ENCODE measurements at places on chromosomes 12 and 14. TPM values are rescaled to one million over a fixed set of nuclear protein-coding genes. Genes with fewer than 3 reads are reported as not detected.

- no peak for DNase-seq
These were observed 21.4 kb downstream of the ABCB9 start for GRCh38 chr12:122944605-122945592.

- DNase-seq: no peak
These were observed 81.0 kb upstream of the SCAF11 start for GRCh38 chr12:46071335-46071734.

GRCh38 chr12:39405580-39405979, 37.3 kb downstream of the KIF21A start:
- no peak for DNase-seq

- DNase-seq: no peak
These were observed 95.9 kb upstream of the DDHD1 start for GRCh38 chr14:53249059-53249458.

DNA sequence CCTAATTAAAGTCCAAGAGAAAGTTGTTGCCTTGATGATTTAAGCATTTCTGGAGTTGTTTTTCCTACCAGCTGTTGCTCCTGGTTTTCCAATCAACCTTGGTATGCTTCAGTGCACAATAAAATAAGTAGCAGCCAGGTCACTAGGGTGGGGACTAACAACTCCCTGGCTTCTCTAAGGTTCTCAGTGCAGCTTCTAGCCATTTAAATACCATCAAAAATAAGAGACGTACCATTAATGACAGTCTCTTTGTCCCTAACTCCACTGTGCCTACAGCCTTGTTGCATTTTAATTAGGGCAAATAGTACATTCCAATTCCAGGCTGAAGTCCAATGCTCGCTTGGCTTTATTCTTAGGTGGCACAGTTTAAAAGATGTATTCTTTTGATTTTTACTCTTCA, 11.8 kb downstream of the STON2 start:
- DNase-seq: no peak

DNA sequence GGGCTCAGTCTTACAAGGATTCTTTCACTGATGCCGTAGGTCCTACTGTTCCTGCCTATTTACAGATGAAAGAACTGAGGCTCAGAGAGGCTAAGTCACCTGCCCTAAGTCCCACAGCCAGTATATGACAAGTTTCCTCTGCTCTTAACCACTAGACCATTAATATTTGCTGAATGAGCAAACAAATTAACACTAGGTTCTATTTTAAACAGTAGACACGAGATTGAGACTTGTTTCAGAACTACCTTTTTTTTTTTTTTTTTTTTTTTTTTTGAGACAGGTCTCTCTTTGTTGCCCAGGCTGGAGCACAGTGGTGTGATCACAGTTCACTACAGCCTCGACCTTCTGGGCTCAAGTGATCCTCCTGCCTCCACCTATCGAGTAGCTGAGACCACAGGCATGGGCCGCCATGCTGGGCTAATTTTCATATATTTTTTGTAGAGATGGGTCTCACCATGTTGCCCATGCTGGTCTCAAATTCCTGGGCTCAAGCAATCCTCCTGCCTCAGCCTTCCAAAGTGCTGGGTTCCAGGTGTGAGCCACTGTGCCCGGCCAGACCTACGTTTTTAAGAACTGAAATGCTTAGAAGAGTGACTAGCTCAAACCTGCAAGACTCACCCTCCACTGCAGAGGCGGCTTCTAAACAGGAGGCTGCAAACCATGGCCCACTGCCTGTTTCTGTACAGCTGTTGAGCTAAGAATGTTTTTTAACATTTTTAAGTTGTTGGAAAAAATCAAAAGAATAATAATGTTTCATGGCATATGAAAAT, 12.9 kb downstream of the SYNE3 start:
- DNase-seq: no peak

- no peak for DNase-seq
These were observed 22.7 kb downstream of the CSRP2 start for GRCh38 chr12:76856018-76856644.

GRCh38 chr12:75760573-75761294, 249.3 kb upstream of the KRR1 start:
- DNase-seq: no peak

DNA sequence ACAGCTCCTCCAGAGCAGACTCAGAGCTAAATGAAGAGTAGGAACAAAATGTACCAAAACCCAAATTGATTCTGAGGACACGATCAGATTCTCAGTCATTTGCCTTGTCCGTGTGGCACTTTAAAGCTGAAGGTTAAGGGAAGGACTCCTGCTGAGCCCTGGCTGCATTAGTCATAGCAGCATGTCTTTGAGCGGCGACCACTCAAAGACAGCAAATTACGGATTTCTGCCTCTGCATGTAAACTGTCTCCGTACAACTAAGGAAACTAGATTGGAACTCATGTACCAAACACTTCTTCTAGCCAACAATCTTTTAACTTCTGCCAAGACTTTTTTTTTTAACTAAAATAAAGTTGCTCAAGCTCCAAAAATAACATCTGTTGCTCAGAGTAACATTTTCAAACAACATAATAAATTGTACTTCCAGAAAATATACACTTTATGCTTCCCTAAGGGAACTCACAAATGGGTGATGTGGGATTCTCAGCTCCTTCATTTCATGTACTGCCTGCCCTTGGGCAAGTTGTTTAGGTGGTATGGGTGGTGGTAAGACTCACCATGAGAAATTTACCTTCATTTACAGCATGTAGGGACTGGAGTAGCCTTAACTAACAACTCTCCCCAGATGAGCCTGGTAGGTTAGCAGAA, 56.1 kb downstream of the RERG start:
- peak; percentile 65 for DNase-seq

DNA sequence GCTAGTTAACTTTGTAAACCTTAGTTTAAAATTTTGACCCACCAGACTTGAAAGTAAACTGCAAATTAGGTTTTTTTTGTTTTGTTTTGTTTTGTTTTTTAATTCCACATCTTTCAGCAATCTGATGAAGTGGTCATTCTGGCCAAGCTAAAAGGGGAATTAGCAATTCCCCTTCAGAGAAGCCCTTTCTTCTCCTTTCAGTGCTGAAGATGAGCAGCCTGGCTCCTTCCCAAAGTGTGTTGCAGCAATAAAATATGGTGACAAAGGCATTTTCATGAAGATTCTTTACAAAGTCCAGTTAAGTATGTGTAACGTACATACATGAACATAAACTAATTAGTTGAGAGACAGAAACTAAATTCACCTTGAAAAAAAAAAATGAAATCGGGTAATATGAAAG, 380.1 kb downstream of the NOVA1 start:
- no peak for DNase-seq

- no peak for DNase-seq
These were observed 71.6 kb downstream of the ITPK1 start for GRCh38 chr14:93044121-93044520.

GRCh38 chr12:75913502-75914351, 117.8 kb downstream of the PHLDA1 start:
- no peak for DNase-seq

DNA sequence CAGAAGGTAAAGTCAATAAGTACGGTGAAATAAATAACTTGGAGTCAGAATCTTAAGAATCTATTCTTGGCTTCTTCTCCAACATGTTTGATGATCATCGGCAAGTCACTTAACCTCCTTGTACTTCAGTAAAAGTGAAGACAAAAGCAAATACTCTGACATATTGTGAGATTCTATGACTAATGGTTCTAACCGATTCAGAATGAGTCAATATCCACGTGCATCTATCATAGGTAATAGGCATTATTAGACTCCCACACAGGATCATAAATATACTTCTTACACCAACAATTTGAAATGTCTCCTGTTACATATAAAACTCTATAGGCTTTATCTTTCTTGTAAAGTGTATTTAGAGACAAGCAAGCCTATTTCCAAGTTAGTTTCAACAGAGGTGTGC, 144.4 kb upstream of the ATXN7L3B start:
- no peak for DNase-seq

DNA sequence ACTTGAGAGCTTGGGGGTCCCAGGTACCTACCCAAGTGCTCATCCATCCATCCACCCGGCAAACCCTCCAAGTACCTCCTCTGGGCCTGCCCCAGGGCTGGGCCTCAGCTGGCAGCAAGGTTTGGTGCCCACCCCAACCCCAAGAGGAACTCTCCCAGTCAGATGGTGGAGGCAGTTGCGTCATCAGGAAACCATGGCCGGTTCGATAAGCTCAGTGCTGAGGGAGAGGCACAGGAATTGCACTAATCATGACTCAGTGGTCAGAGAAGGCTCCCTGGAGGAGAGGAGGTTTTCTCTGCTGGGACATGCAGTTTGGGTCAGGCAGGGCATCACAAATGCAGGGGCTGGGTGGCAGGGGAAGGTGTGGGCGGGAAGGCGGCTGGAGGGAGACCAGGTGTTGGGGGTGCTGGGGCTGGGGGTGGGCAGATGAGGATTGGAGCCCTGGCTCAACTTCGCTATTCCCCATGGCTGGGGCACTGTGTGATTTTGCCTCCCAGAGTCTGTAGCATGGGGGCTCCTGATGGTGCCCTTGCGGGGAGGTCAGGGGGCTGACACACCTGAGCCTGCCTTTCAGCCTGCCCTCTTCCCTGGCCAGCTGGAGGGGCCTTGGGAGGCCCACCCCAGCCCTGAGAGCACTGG, 32.2 kb downstream of the SH2B3 start:
- DNase-seq: peak; percentile 53

DNA sequence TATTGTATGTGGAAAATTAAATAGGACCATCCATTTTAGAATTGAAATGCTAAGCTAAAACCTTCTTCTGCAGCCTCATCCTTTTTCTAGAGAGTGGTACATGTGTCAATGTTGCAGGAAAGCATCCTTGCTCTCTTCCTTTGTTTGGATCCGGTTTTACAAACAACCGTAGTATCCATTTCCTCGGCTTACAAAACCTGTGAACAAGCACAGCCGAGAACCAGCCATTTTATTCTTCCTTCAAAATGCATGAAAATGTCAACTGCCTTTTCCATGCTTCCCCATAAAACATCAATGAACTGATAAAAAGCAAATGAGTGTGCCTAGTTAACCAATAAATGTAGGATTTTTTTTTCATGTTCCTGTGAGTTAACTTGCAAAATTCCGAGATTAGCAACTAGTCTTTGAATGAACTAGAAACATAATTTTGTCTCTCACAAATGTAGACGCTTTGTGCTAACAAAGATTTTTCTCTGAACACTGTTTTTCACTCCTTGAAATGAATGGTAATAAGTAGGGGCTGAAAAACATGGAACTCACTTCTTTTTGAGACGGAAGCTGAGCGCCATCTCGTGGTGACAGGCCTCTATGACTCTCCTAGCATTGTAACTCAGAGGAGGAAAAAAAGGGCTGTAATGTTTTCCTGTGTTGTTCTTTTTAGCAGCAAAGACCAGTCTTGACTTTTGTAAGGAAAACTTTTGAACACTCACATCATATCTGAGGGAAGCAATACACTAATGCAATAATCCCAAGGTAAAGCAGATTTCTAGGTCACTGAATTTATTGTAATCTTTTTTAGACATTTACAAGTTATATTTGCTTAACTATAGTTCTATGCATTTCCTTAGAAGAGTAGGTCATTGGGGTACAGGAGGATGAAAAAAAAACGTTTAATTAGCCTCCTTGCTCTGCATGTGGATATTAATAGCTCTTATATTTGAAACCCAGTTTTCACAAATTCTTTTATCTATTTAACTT, 157.4 kb upstream of the FOXG1 start:
- peak; percentile 38 for DNase-seq

- no peak for DNase-seq
These were observed 106.8 kb upstream of the FRMD6 start for GRCh38 chr14:51544901-51545300.

GRCh38 chr14:36055681-36056225, 120.8 kb downstream of the PTCSC3 start:
- DNase-seq: no peak

GRCh38 chr12:127619869-127620734, 646.9 kb upstream of the TMEM132C start:
- no peak for DNase-seq

- DNase-seq: no peak
These were observed 7.3 kb downstream of the TTC7B start for GRCh38 chr14:90808759-90809529.

DNA sequence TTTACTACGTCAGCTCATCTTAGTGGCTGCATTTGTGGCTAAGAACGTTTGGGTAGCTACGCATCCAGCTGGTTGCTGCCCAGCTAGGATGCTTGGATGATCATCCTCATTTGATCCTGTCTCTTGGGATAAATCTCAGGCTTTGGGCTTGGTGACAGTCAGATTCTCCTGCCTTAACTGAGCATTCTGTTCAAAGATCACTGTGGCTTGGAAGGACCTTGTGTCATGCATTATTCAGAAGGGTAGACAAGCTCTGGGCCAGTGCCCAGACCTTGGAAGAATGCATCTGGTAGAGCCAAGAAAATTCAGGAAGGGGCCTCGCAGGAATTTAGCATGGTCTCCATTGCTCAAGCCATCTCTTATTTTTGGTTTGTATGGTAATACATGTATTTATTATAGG, 188.4 kb downstream of the NRXN3 start:
- no peak for DNase-seq

DNA sequence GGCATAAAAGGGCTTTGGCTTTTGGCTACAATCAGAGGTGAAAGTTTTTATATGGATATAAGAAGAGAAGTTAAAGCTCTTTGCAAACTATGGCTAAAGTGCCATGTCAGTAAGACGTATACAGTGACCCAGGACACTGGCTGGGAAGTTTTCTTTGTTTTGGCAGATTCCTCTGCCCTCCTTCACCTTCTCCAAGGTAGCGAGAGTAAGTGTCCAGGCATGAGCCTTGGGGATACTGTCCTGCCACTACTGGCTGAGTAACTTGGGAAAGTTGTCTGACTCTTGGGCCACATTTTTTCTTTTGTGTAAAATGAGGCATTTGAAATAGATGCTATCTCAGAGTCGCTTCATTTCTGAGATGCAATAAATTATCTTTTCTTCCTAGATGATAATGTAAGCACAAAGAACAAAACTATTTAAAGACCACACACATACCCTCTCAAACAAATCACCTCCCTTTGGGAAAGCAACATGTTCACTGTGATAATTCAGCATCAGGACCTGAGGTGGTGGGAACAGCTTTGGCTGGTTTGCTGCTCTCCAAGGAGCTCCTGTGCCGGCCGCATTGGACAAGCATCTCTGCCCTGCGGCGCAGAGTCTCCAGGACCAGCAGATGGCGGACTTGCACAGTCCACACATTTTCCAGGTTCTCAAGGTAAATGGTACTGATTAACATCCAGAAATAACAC, 106.3 kb downstream of the PTCSC3 start:
- peak; percentile 82 for DNase-seq

GRCh38 chr14:32189811-32190210, 12.0 kb upstream of the RNU6-7 start:
- no peak for DNase-seq

The FAIM2 gene
- total RNA-seq: 4.0 TPM

The CCDC175 gene
- total RNA-seq: not detected

The KRT82 gene
- total RNA-seq: not detected

The SLC38A4 gene
- 0.14 TPM for total RNA-seq

The DAAM1 gene
- 28.4 TPM for total RNA-seq

The PLEKHH1 gene
- total RNA-seq: 15.9 TPM

The BMP4 gene
- 4.9 TPM for total RNA-seq

The TMEM179 gene
- total RNA-seq: 4.3 TPM

The IL22 gene
- total RNA-seq: not detected

The GPR65 gene
- total RNA-seq: 2.1 TPM

The B4GALNT3 gene
- 28.1 TPM for total RNA-seq

The TOMM20L gene
- total RNA-seq: not detected

Data from adrenal gland (tissue), 19 donors.